Sciatic nerve (tissue), 2 donors: ENCODE measurements at places on chromosomes 13 and 19. TPM values are rescaled to one million over a fixed set of nuclear protein-coding genes. Genes with fewer than 3 reads are reported as not detected.

The ARHGAP35 gene
- total RNA-seq = 67.0 TPM

The FSD1 gene
- 0.31 TPM for total RNA-seq

The CTXN1 gene
- total RNA-seq = 1.5 TPM

- no peak for DNase-seq
Observed at GRCh38 chr13:43077906-43078305, 54.5 kb downstream of the DNAJC15 start.

DNA sequence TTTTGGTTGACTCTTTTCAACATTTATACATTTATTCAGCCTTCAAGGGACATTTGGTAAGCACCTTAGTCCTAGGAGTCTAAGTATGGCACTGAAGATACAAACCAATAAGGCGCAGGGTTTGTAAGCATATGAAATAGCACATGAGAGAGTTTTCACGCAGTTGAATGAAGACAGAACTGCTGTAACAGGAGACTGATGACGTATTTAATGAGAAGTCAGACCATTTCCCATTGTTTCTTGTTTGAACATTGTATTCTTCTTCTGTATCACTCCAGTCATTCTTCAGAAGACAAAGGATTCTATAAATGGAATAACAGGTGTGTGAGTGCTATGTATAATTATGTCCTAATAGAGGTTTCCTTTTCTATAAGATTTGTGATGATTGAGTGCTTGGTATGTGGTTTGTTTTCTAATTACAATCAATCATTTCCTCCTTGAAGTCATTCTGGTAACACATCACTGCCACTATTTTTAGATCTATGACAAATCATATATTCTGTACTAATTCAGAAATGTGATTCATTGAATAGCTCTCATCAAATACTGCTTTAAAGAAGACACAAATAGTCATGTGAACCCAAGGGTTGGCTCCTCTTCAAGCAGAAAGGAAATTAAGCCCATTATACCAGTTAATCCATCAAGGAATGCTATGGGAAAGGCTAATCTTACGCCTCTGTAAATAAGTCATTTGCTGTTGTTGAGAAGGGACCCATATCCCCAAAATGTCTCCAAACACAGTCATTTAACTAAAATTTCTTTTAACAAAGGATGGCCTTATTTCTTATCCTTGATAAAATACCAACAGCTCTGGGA, 222.8 kb upstream of the NBEA start:
- no peak for DNase-seq

DNA sequence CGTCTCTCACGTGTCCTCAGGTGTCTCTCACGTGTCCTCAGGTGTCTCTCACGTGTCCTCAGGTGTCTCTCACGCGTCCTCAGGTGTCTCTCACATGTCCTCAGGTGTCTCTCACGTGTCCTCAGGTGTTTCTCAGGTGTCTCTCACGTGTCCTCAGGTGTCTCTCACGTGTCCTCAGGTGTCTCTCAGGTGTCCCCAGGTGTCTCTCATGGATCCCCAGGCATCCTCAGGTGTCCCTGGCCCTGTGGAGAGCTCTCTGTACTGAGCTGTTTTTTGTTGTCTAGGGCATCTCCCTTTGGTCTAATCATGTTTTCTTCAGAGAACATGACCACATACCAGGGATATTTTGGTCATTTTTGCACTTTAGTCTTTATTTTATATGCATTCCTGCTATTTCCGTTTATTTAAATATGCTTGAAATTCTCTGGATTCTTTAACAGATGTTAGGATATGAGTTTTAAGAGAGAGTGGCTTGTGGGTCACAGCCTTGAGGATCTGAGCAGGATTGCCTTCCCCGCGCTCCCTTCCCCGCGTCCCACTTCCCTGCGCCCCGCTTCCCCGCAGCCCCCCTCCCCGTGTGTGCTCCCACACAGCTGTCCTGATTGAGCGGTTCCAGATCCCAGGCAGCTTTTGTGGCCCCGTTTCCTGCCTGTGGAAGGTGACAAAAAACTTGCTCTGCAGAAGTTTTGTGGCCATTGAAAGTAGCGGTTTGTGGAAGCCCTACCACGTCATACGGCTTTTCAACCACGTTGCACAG, 31.9 kb downstream of the ATP4B start:
- DNase-seq = peak; percentile 42

GRCh38 chr13:114015111-114015968, 41.5 kb upstream of the C13orf46 start:
- DNase-seq = no peak

GRCh38 chr13:40460116-40460515, 206.3 kb downstream of the FOXO1 start:
- no peak for DNase-seq

DNA sequence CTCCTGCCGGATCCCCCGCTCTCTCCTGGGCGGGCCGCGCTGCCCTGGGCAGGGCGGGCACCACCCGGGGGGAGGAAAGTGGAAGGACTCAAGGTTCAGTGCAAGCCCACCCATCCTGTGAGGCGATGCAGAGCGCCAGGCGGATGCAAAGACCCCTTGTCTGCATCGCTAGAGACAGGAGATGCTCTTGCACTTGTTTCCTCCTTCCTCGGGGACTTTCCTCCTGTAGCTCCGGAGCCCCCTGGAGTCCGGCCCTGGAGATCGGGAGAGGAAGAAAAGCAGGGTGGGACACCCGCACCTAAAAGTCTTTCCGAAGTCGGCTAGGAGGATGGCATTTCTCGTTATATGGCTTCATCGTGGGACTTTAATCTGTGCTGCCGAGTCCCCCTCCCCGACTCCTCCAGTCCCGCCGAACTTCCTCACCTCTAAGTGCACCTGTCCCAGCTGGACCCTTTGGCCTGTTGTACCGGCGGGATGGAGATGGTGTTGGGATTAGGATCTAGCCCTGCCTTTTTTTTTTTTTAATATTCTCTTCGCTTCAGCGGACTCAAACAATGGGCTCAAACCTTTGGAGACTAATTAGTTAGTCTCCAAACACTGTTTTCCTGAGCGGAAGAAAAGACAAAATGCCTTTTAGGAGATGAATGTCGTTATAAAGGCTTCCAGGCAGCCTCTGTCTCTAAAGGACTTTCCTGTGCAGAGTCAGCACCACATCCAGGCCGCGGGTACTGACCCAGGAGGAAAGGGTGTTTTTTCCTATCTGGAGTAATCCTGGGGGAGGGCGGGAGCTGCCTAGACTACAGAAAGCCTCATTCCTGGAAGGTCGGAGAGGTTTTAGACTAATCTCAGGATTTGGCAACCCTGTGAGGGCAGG, 725 bp downstream of the FAM124A start:
- DNase-seq = no peak
